ENCODE measurements at places on chromosomes 7 and 10. TPM values are rescaled to one million over a fixed set of nuclear protein-coding genes. Genes with fewer than 3 reads are reported as not detected.

The CCL24 gene
- total RNA-seq = not detected

The OR2A12 gene
- total RNA-seq = not detected

The TMEM140 gene
- 29.3 TPM for total RNA-seq

The CPN1 gene
- not detected for total RNA-seq

The AKR1C8 gene
- total RNA-seq = 0.05 TPM

The OR6B1 gene
- not detected for total RNA-seq

The MORN4 gene
- total RNA-seq = 1.7 TPM

The OR2A7 gene
- total RNA-seq = 5.6 TPM

The INSYN2A gene
- under 0.01 TPM for total RNA-seq

The ABCA13 gene
- total RNA-seq = 0.87 TPM

The ANKRD22 gene
- total RNA-seq = 0.05 TPM

The OPN1SW gene
- total RNA-seq = not detected

The MSMB gene
- not detected for total RNA-seq

The SLF2 gene
- total RNA-seq = 17.5 TPM

The EVX1 gene
- total RNA-seq = not detected

The C10orf67 gene
- total RNA-seq = 0.35 TPM

The MBLAC1 gene
- 1.6 TPM for total RNA-seq

The MMRN2 gene
- 0.55 TPM for total RNA-seq

The TMEM139 gene
- 70.5 TPM for total RNA-seq

The GARIN1A gene
- total RNA-seq = 0.17 TPM

The CYP3A7 gene
- total RNA-seq = not detected

The PLEKHS1 gene
- total RNA-seq = 0.45 TPM

The GDF10 gene
- total RNA-seq = not detected

The SPDYE8 gene
- total RNA-seq = not detected
